ENCODE measurements at places on chromosomes 1 and 21. TPM values are rescaled to one million over a fixed set of nuclear protein-coding genes. Genes with fewer than 3 reads are reported as not detected.

The SLC9C2 gene
- total RNA-seq = not detected

The LAX1 gene
- total RNA-seq = 7.7 TPM

The C1orf216 gene
- 15.9 TPM for total RNA-seq

The TMPRSS3 gene
- 0.19 TPM for total RNA-seq

The TFF2 gene
- not detected for total RNA-seq

The FCGR1A gene
- total RNA-seq = 1.3 TPM

The SLC30A2 gene
- total RNA-seq = not detected

The FALEC gene
- not detected for total RNA-seq

DNA sequence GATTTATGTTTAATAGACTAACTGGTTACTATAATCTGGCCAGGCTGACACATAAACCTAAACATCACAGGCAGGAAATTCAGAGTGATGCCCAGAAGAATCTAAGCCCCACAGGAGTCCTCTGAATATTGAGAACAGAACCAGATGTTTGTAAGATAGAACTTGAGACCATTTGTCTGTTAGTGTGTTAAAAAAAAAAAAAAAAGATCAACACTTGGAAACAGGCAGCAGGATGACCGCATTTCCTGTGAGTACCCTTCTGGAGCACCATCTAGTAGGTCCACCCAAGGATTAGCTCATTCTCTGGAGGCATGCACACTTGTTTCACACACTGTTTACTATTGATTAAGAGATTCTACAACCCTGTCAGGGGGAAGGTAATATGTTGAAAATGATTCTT lies 111.4 kb upstream of the VANGL1 start:
- DNase-seq = no peak

- no peak for DNase-seq
Observed at GRCh38 chr1:225539069-225539468, 111.2 kb upstream of the LBR start.

GRCh38 chr21:40047211-40047610 lies 180.0 kb downstream of the PCP4 start:
- no peak for DNase-seq

DNA sequence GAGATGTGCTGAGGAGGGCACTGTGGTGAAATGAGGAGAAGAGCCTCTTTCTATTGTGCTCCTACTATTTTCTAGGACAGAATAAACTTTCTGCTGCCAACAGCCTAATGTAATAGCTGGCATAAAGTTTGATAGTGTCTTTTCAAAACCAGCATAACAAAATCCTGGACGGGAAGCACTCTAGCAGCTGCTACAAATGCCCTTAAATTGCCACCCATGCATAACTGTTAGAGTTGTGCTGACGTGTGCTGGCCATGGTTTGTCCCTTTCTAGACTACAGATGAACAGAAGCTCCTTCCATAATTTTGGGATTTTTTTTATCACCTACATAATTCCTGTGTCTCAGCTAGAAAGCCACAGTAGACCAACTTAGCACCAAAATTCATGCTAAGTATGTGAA lies 88.5 kb upstream of the DEPDC1 start:
- no peak for DNase-seq

DNA sequence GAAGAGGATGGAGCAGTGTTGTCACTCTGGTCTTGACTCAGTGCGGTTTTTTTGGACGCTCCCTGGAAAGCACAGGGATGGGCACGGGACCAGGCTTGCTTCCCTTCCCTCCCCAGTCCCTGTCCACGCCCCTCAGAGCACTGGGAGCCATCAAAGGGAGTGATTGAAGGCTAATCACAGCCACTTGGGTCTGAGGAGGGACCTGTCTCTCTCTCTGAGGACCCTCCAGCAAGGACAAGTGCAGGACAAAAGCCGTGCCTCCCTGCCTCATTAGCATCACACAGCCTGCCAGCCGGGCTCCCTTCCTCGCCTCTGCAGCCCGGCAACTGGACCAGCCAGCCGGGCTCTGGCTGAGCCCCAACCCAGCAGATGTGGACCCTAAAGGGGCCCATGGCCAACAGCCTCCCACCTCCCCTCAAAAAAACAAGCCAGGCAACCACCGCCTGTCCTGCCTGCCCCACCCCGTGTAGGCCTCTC lies 18.6 kb upstream of the PDZK1IP1 start:
- no peak for DNase-seq

- DNase-seq = no peak
Observed at GRCh38 chr1:52900402-52900801, 21.1 kb downstream of the ECHDC2 start.

- DNase-seq = no peak
Observed at GRCh38 chr1:92094090-92094489, 13.9 kb downstream of the BTBD8 start.

- no peak for DNase-seq
Observed at GRCh38 chr1:156775799-156776198, 8.5 kb downstream of the PRCC start.

- DNase-seq = no peak
Observed at GRCh38 chr1:147720557-147720956, 39.8 kb downstream of the GJA5 start.

- DNase-seq = no peak
Observed at GRCh38 chr1:162672622-162673260, 40.5 kb downstream of the DDR2 start.

DNA sequence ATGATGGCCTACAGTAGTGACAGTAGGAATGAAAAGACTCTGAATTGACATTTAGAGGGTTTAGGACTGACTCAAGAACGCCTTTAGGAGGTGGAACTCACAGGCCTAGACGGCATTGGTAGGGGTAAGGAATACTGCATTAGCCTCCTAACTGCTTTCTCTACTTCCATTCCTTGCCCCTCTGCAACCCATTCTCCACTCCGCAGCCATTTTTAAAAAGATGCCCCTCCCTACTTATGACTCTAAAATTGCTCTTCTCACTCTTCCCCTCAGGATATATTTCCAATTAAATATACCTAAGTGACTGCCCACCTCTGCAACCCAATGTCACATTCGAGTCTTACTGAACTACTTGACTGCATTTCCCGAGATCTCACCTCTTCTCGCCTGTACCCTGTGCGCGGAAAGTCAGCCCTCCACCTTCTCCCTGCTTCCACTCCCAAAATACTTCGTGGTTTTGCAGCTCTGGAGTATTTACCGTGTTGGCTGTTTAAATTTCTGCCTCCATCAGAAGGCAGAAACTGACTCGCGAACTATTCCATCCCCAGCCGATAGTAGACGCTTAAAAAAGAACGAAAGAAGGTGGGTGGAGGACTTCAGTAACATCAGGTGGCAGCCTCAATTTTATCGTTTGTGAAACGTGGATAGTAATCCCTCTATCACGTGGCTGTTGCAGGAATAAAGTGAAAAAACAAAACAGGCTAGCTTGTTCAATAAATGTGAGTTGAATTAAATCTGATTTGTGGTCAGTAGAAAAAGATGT lies 1.1 kb upstream of the YBX1 start:
- DNase-seq = no peak

DNA sequence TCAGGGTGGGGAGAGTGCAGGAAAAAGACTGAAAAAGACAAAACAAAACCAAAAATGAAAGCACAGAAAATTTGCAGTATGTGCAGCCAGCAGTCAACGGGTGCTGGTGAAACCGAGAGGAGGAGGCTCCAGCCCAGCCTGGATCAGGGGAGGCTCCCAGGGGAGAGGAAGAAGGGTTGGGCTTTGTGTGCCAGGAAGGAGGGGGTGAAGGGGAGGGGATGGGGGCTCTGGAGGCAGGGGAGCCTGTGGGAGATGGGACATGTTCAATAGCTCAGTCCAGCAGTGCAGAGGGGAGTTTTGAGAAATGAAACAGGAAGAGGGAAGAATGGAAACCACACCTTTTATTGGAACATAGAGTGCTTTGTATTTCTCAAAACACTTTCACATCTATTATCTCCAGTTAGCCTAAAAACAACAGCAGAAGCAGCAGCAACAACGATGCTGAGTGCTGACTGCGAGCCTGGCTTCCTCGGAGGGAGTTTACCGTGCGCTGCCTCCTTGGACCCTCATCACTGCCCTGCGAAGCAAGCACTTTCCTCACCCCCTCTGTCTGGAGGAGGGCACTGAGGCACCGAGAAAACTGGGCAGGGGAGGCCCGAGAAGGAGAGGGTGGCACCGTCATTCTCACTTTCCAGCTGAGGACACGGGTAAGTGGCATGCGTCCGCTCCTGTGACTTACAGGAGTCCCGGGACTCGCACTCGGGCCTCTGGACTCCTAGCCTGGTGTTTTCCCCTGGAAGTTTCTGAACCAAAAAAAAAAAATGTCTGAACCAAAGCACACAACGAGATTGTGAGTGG lies 62.9 kb downstream of the MDM4 start:
- no peak for DNase-seq

GRCh38 chr1:192739476-192740184 lies 69.2 kb upstream of the RGS2 start:
- DNase-seq = no peak
